Hypothalamus (tissue), 51 donors: ENCODE measurements at places on chromosomes 2 and 18.

DNA sequence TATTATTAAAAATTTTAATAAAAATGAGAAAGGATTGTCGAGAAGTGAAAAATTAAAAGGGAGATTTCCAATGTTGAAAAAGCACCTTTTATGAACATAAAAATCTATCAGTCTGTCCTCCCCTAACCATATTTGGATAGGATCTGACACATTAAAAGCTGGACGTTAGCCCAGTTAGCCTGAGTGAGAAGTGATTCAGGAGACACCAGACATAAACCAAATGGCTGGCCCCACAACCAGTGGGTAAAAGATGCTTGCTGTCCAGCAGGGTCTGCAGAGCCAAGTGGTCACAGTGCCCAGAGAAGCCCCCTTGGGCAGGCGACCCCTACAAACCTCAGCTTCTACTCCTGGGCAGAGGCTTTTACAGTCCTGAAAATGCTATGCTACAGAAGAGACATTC is 253.8 kb upstream of the LYPD1 start:
- no peak for DNase-seq

DNA sequence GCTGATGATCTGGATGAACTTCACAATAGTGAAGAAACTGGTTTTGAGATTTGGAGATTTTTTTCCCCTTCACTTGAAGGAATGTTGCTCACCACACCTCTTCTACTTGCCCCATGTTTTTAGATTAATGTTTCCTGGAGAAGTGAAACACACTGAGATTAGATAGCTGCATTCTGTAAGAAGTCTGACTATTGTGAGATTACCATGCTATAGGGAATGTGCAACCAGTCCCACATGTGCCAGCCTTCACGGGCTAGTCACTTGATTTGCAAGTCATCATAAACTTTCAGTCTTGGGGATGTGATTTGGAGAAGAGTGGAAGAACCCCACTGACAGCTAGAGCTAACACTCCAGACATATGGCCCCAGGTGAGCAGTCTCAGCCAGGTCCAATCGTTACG is 7.4 kb upstream of the CCNYL1 start:
- no peak for DNase-seq

DNA sequence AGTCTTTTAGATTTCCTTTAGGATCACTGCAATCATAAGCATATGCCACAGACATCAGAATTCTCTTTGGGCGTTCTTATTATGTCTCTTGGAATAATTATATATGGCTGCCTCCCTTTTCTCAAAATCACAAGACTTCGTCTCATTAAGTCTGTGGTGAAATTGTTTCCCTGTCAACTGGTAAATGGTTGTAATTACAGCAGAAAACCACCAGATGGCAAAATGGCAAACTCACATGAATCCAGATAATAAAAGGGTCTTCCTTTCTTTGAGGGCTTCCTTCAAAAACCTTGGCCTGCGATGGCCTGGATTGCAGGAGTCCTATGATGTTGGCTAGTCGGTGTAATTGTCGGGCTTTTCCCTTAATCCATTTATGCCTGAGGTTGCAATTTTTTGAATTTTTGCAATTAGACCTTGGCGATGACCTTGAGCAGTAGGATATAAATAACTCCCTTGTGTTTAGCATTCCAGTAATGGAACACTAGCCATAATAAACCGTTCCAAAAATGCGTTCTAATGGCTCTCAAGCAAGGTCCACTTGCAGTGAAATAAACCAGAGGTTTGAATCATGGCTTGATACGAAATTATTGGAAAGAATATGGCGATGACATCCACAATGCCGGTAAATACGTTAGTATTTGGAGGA is 656.4 kb downstream of the MBD2 start:
- no peak for DNase-seq

DNA sequence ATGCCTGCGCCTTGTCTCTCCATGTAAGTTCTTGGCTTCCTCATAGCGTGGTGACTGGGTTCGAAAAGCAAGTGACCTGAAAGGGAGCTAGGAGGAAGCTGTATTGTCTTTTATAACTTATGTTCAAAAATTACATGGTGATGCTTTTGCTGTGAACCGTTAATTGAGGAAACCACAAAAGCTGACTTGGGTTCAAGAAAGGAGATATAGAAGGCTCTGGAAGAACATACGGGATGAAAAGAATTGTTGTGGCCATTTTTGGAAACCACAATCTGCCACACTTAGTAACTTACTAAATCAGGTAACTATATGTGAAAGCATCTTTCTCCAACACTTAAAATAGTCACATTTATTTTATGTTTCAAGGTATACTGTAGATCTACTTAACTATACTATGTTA is 177.0 kb upstream of the RBMS1 start:
- DNase-seq, result no peak

- no peak for DNase-seq
Measured at GRCh38 chr2:186716899-186717298, 23.0 kb downstream of the FAM171B start.

- no peak for DNase-seq
Measured at GRCh38 chr2:73253901-73254300, 19.8 kb downstream of the CCT7 start.

GRCh38 chr2:69483024-69483423 is 45.8 kb upstream of the NFU1 start:
- no peak for DNase-seq

DNA sequence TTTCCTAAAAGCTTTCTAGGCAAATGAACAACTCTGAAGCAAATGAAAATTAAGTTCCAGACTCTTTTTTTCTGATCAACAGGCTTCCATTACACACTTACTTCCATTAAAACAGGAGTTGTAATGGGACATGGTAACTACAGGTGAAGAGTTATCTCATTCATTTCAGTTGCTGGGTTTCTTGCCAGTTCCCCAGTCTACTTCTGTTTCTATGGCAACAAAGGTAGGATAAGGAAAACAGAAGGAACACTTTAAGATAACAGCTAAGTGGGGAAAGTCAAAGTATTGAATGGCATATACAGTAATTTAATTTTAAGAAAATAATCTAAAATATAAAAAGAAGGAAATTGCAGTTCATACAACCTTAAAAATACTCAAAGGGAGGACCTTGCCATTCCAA is 25.1 kb downstream of the BAZ2B start:
- no peak for DNase-seq

DNA sequence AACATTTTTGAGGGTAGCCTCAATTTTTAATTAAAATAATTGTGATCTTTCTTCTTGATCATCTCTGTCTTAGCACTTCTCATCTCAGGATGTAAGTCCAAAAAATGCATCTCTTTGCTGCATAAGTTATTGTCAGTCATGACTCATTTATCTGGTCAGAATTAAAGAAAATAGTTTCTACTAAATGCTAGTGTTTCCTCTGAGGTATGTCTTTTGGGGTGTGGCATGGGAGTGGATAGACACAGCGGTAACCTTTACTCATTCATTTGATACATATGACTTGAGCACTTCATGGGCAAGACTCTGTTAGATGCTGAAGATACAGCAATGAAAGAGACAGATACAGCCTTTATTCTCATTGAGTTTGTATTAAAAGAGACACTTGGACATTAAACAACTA is 284.7 kb downstream of the IRS1 start:
- DNase-seq, result no peak

GRCh38 chr18:58858591-58859468 is 5.8 kb upstream of the ZNF532 start:
- DNase-seq, result no peak

DNA sequence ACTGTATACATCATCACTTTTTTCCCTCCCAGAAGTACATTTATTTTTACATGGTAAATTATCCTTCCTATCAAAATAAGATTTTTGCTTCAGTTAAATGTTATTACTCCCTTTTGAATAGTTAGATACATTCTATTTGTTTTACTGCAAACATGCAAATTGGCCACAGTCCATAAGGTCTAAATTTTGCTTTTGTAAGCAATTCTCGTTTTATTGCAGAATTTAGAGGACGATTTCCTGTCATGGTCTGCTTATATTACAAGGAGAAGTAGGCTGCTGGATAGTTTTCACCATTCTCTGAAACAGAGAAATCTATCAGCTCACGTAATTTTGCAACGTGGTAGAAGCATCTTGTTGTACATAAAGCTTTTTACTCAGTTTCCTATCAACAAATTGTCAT is 1632.5 kb downstream of the LRP1B start:
- DNase-seq, result no peak

DNA sequence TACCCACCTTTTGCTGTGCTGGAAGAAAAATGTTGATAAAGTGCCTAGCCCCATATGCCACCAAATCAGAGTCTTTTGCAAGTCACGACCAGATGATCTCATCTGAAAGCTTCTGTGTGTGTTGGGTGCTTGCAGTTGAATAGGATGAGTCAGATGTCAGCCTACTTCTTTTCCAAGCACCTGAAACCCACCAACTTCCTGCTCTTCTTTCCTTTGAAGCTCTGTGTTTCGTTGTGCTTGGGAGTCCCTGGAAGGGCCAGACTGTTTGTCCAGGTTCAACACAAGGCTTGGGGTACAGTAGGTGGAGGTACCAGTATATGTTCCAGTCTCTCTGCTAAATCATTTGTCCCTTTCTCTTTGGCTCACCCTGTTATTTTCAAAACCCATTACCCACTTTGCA is 36.8 kb upstream of the LCLAT1 start:
- DNase-seq, result no peak

- DNase-seq, result no peak
Measured at GRCh38 chr2:128317181-128317898, 1.3 kb downstream of the HS6ST1 start.

DNA sequence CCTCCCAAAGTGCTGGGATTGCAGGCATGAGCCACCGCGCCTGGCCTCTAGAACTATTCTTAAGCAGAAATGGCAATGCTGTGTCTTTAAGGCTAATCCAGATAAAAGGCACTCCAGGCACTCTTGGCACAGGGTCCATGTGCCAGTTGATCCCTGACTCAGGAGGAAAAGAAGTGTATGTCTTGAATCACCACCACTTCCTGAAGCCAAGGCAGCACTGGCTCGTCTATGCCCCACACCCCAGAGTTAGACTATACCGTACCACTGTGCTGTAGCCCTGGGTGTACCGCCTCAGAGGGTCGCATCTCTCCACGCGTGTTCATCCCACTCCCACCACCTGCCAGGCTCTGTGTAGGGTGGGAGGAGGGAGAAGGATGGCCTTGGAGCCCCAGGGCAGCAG is 9.0 kb downstream of the TNFRSF11A start:
- DNase-seq, result no peak

DNA sequence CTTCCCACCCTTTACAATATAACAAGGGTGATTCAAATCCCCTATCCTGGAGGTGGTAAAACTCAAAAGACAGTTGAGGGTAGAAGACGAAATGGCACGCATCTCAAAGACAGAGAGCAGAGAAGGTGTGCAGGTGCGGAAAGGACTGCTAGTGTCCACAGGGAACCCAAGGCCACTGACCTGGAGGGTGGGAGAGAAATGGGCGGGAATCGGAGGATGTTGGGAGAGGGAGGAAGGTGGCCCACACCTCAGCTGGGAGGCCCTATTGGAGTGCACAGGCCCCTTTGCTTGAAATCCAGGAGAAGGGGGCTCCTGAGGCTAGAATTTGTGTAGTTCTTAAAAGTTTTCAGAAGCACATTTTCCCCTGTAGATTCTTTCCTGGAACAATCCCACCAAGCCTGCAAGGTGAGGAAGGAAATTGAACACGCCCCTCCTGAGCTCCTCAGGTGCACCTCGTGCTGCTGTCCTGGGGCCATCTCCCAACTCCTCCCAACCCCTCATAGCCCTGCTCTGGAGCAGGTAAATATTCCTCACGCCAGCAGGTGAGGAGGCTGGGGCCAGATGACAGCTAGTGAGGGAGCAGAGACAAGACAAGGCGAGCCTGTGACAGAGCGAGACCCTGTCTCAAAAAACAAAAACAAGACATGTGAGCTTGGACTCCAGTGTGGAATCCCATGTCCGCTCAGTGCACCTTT is 99.3 kb downstream of the MCFD2 start:
- DNase-seq, result no peak

DNA sequence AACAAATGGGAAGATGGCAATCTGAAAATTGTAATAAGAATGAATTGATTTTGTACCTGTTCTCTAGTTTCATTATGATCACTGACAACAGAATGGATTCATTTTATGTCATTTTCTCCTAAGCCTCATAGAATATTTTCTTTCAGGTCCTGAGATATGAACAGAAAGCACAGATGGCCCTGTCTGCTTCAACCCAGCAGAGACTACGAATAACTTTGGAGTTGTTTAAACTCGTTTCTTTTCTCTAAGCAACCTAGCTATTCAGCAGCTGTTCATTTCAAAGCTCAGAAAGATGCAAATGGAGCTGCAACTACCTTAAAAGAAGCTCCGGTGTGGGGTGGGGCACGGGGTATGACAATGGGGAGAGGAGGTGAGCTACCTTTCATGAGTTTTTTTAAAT is 124.9 kb downstream of the ALK start:
- DNase-seq, result no peak

GRCh38 chr2:96103761-96104486 is 12.4 kb downstream of the ADRA2B start:
- no peak for DNase-seq

DNA sequence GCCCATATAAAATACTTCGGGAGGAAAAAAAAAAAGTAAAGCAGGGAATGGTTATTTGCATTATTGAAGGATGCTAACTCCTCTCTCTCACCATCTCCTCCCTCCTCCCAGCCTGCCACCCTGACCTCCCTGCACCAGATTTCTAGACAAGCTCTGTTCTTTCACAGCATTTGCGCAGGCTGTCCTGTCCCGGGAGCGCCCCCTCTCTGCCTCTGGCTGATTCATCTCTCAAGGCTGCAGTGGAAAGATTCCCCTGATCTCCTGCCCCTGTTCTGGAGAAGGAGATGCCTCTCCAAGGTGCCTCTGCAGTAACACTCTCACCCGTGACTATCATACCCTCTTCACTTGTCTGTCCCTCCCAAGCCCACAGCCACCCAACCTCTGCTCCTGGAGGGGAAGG is 38.5 kb downstream of the COL4A4 start:
- no peak for DNase-seq

- DNase-seq, result no peak
Measured at GRCh38 chr2:120605231-120605935, 130.3 kb upstream of the GLI2 start.

GRCh38 chr2:98492441-98492840 is 47.8 kb downstream of the INPP4A start:
- DNase-seq, result no peak
